ENCODE measurements at places on chromosomes 13 and 19.

GRCh38 chr19:17136021-17136420 is 60.4 kb downstream of the MYO9B start:
- no peak for DNase-seq

- no peak for DNase-seq
These were observed 5.0 kb downstream of the LILRB2 start for GRCh38 chr19:54275951-54276350.

DNA sequence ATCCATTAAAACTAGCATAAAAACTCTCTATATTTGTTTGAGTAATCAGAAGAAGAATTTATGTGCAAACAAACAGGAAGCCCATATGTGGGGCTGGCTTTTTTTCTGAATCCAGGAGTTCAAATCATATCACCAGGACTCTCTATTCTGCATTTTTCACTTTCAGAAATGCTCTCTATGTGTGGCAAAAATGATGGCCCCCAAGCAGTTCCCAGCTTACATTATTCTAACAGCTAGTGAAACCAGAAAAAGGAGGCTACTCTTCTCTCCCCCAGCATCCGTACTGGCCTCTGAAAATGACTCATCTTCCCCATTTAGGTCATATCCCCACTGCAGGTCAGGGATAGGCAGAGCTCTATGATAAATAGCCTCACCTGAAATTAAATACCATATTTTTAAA is 20.4 kb downstream of the RBM26 start:
- peak; percentile 43 for DNase-seq

DNA sequence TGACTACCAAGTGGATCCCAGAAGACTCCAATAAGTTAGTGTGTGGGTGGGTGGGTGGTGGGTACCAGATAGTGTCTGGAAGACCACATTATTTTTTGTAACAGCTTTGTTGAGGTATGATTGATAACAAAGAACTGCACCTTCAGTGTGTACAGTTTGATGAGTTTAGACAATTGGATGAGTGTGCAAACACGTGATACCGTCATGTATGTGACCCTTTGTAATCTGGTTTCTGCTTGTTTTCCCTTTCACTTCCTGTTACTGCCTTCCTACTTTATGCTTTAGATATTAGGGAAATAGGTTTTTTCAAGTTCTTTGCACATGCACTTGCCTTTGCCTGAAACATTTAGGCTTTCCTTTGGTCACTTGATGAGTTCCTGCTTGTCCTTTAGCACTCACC is 8.5 kb downstream of the RPL21 start:
- DNase-seq, result no peak

- DNase-seq, result no peak
These were observed 34.3 kb downstream of the ZNRF4 start for GRCh38 chr19:5489551-5489950.

DNA sequence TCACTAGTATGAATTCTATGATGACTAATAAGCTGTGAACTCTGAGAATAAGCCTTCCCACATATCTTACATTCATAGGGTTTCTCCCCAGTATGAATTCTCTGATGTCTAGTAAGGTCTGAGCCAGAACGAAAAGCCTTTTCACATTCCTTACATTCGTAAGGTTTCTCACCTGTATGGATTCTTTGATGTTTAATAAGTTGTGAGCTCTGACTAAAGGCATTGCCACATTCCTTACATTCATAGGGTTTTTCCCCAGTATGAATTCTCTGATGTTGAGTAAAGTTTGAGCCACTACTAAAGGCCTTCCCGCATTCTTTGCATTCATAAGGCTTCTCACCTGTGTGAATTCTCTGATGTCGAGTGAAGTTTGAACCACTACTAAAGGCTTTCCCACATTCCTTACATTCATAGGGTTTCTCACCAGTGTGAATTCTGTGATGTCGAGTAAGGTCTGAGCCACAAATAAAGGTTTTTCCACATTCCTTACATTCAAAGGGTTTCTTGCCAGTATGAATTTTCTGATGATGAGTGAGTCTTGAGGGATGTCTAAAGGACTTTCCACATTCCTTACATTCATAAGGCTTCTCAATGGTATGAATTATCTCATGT is 30.7 kb upstream of the ZFP82 start:
- no peak for DNase-seq

- DNase-seq, result no peak
These were observed 284.9 kb downstream of the KLF12 start for GRCh38 chr13:73849292-73849691.

- DNase-seq, result no peak
These were observed 1551.8 kb downstream of the SLITRK1 start for GRCh38 chr13:82330499-82330898.

DNA sequence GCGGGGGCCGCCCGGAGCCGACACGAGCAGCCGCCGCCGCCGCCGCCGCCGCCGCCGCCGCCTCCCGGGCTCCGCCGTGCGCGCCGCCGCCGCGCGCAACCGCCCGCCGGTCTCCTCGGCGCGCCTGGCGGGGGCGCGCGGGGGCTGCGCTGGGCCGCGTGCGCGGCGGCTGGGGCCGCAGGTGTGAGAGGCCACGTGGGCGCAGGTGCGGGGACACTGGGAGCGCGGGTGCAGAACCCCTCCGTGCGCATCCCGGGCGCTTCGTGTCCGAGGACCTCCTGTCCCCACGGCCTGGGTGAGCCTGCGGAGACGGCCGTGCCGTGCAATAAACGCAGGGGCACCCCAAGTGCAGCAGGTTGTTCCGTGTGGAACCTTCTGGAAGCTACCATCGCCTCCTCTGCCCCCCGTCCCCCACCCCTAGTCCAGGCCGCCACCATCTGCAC is at the start of gene LINGO3:
TSS of gene LINGO3 (minus strand) at position 41 of the 443 bp plus-strand sequence. CDS start 16,378 bp downstream, outside the sequence.
- no peak for DNase-seq

DNA sequence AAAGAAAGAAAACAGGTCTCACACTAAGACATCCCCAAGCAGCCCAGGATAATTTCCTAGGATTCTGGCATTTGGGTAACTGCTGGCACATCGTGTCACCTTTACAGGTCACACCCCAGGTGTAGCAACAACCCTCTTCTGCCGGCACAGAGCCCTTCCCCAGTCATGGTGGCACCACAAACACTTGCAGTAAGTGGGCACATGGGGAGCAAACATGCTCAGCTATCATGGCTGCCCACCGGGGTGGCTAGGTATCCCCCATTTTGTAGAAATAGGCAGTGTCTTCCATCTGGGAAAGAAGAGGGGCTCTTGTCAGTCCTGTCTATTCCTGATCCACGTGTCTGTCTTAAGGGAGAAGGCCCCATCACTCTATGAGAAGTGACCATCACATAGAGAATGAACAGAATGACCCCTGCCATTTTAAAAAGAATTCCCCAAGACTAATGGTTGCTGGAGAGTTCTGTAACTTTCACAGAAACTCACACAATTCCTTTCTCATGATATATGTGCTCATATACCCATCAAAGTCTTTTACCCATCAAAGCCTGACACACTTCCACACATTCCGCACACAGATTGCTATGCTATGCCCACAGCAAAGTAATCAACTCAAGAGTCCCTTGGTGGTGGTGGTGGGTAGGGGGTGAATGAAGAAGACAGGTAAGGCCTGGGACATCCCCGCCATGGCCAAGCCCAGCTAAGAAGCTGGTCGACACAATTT is 33.3 kb downstream of the BRD4 start:
- DNase-seq, result no peak

GRCh38 chr13:29396446-29396845 is 199.0 kb downstream of the SLC7A1 start:
- no peak for DNase-seq

DNA sequence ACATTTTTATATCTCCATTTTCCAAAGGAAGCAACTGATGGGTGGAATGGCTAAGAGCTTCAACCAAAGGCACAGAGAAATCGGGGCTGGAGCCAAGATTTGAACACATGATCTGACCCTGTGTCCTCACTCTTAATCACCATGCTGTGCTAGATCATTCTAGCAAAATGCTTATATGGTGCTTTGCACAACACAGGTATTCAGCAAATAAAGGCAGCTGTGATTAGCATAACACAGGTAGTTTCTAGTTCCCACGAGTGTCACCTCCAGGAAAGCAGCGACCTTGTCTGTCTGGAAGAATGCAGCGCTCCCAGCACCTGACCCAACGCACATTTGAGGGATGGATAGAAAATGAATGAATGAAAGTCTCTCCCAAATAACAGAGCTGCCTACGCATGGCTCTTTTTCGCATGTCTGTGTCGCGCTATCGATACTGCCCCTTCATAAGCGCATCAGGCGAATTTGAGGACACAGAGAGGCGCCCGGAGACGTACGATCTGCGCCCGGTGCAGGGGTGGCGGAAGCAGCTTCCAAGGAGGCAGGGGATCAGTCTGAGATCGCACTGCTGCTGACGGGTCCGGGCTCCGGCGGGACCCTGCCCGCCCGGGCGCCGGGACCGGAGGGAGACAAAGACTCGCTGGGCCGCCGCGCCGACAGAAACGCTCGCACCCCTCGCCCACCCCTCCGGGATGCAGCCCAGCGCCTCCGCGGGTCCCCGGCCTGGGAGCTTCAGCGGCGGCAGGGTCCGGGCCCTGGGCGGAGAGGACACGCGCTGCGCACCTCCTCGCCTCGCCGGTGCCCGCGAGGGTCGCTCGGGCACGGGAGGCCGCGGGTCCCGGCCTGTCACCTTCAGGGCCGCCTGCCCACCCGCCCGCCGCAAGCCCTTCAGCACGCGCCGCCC is 609 bp downstream of the EPS15L1 start:
- DNase-seq, result peak; percentile 48

GRCh38 chr19:45118106-45118505 is 25.1 kb downstream of the PPP1R37 start:
- no peak for DNase-seq
